Activated CD4-positive, alpha-beta T cell treated with anti-CD3 and anti-CD28 coated beads, Interleukin-2, amount 10 ng/mL, durations not matched to agents 24 days and 14 days (primary cell): ENCODE measurements at places on chromosomes 3 and 15. TPM values are rescaled to one million over a fixed set of nuclear protein-coding genes. Genes with fewer than 3 reads are reported as not detected.

Gene COL6A5
- not detected in 2 replicates for total RNA-seq

Gene CCDC12
- 55.3 and 66.2 TPM in 2 replicates for total RNA-seq

Gene DNAH12
- not detected in 2 replicates for total RNA-seq

Gene PLSCR2
- total RNA-seq, result not detected in 2 replicates

Gene DALRD3
- 31.5 and 36.6 TPM in 2 replicates for total RNA-seq

Gene TSPAN3
- 41.4 and 43.0 TPM in 2 replicates for total RNA-seq
